ENCODE measurements at places on chromosomes 3 and 15. TPM values are rescaled to one million over a fixed set of nuclear protein-coding genes. Genes with fewer than 3 reads are reported as not detected.

- no peak for DNase-seq
Measured at GRCh38 chr3:152402695-152403451, 134.1 kb downstream of the MBNL1 start.

DNA sequence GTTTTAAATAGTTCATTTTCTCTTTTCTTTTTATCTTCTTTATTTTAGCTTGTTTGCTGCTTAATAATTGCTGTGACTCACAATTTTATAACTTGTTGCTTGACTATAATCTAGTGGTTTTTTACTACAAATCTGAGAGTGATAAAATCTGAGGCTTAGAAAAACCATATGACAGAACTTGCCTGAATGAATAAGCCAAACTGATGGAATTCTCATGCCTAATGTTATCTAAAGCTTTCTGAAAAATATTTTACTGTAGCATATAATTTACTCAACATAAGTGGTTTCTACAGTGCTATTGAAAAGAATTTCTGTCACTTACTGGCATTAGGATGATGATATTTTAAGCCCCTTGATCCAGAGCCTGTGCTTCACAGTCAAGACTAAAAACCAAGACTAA lies 175.1 kb downstream of the VGLL3 start:
- no peak for DNase-seq

GRCh38 chr3:183488343-183488742 lies 59.9 kb upstream of the MCF2L2 start:
- no peak for DNase-seq

DNA sequence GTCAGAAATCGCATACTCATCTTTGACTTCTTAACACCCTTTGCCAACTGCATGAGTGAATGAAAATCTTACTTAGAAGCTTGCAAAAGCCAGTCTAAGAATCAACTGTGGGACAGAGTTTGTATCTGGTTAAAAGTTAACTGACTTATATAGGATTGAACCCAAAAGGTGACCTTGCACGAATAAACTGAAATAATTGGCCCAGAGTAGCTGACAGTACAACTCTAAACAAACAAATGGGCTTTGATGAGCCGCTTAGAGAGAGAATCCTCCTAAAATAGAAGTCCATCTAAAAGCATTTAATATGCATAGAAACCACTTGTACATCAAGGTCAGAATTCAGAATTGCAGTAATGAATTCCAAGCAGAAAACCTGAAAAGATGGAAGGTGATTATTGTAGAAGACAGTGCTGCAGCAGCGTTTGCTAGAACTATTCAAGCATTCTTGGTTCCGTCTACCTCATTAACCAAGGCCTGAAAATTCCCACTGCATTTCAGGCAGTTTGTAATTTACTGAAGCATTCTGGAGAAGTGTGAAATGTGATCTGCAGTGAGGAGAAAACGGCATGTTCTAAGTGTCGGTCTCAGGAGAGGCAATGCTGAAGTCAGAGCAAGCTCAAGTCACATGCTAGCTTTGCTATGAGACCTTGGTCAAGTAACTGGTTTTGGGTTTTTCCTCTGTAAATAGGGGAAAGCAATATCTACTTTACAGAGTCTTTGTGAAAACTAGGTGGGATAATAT lies 103.7 kb downstream of the CADPS start:
- no peak for DNase-seq

DNA sequence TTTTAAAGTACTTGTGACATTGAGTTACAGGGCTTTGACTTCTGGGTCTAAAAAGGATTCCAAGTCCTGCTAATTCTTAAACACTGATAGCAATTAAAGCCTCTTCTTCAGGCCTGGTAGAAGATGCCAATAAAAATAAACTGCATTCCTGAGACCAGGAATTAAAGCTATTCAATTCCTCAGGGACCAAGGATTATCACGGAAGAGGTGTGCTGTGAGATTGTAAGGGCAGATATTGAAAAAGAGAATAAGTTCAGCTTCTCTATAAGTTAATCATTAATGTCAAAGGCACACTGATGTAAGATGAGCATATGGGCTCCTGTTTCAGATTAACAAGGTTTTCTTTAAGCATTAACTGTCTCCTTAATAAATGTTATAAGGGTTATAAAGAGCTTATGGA lies 611.3 kb downstream of the SI start:
- DNase-seq = no peak

DNA sequence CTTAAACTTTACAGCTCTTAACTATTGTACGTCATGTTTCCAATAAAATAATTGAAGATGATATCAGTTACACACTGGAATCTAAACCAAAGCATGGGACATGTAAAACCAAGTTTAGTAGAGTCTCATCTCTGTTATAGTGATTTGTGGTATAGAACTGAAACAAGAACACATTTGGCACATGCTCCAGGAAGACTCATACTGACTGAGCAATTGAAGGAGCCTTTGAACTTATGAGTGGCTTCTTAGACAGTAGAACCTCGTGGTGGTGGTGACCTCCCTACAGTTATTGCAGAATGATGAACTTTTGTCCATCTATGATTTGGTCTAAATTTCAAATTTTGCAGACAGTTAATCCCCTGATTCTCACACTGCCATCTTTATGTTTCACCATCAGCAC lies 729.7 kb downstream of the ROBO1 start:
- DNase-seq = no peak

DNA sequence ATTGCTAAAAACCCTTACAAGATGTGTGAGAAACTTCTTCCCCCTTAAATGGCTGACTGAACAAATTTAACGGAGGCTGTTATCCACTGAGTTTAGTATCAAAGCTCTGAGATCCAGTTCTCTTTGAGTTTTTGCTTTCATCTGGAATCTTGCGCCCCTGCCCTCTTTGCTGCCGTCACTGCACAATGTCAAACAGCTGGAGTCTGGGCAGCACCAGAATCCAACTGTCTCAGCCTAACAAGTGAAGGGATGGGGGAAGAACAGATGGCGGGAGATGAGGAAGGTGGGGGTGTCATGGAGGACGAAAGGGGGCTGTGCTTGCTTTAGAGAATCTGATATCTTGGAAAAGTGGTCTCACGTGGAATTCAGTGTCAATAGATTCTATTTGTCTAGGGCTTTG lies 7.0 kb upstream of the BOC start:
- DNase-seq = no peak

DNA sequence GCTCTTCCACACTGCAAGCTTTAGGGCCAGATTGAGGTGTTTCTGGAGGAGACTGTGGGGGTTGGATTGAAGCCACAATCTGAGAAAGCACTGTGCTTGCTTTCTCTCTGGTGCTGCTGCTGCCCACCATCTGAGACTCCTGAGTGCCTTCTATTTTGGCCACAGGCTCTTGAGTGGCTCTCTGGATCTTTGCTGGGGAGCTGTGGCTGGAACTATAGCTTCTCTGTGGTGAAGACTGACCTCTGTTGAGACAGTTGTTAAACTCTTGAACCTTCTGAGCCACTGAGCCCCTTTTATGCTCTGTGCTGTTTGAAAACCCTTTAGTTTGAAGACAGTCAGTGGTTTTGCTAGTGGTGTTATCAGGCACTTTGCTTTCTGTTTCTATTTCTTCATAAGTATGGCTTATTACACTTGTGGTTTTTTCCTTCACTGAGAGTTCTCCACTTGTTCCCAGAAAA lies 108.7 kb upstream of the TSPAN3 start:
- no peak for DNase-seq

DNA sequence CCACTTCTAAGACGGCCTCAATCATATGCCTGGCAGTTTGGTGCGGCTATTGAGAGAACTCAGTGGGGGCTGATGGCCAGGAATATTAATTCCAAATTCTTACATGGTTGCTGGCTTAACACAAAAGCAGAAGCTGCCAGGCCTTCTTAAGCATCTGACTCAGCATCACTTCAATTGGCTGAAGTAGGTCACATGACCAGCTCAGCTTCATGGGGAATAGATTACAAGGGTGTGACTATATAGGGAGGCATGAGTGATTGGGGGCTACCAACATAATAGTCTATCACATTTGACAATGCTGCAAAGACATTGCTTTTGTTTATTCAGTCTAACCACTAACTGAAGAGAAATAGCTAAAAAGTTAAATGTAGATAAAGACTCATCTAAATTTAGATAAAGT lies 101.6 kb upstream of the ANKRD28 start:
- no peak for DNase-seq

DNA sequence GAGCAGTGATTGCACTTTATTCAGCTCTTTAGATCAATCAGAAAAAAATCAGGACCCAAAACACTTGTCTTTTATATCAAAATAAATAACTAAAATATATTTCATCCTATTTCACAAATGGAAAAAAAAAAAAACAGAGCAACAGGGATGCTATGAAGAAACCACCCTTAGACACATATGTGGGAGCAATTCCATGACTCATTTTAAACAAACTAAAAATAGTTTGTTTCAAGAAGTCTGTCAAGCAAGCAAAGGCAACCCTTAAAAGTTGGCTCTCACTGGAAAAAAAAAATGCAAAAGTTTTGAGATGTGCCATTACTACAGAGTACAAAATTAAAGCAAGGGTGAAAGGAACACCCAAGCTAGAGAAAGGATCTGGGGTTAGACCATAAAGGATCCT lies 5.7 kb downstream of the ATP13A3 start:
- DNase-seq = no peak

DNA sequence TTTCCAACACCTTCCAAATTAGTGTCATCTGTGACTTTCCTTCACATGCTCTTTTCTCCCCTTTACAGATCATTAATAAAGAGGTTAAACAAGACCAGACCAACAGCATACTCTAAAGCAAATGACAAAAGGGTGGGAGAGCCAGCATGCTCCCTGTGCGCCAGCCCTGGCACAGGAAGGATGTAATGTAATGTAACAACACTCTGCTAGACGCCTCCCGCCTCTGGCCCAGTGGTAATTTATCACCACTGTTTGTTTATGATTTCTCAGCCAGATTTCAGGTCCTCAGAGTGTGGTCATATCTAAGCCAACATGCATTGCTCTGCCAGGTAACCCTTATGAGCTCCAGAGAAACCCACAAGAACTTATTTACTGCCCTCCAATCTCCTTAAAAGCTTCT lies 189.5 kb upstream of the WNT5A start:
- DNase-seq = no peak

DNA sequence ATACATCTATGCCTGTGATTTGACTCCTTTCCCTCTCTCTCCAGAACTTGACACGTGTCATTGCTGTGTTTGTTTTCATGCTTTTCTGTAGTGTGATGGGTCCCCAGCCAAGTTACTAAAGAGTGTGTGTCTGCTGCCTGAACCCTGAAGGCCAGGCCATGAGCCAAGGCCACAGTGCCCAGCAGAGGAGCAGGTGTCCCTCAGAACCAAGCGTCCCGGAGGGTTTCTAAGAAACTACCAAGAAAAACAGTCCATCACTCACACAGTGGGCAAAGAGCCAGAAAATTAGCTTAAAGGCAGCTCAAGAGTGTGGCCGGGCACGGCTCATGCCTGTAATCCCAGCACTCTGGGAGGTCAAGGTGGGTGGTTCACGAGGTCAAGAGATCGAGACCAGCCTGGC lies 35.2 kb downstream of the FBXO45 start:
- DNase-seq = no peak

DNA sequence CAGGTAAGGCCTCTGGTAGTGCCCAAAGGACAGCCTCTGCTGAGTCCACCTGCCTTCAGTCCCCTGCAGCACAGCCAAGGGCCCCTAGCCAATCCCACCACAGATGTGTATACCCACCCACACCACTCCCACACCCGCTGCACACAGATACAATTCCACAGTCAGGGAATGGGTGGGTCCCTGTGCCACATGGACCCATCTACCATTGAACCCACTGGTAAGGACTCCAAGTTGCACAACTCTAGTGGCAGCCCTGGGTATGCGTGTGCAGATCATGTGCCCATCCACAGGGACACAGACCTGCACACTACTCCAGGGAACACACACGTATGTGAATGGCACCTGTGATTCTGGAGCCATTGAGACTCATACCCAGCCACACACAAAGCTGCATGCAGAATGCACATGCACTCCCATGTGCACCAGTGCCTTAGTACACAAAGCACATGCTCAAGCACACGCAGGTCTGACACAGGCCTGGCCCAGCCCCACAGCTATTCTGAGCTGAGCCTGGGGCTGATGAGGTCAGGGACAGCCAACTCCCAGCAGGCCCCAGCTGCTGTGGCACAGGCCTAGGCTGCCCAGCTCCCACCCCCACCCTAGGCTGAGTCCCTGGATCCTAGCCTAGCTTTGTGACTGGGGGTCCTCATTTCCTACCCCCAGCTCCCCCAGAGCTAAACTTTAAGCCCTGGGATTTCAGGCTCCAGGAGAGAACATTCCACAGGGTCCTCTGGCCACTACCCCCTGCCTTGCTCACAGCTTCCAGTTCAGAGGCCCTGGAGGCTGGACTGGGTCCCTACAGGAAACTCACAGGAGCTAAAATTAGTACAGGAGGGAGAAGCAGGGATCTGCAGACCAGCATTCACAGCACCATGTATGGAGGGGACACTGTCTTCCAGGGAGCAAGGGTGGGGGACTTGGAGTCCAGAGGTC lies 2.7 kb upstream of the ALS2CL start:
- DNase-seq = no peak

DNA sequence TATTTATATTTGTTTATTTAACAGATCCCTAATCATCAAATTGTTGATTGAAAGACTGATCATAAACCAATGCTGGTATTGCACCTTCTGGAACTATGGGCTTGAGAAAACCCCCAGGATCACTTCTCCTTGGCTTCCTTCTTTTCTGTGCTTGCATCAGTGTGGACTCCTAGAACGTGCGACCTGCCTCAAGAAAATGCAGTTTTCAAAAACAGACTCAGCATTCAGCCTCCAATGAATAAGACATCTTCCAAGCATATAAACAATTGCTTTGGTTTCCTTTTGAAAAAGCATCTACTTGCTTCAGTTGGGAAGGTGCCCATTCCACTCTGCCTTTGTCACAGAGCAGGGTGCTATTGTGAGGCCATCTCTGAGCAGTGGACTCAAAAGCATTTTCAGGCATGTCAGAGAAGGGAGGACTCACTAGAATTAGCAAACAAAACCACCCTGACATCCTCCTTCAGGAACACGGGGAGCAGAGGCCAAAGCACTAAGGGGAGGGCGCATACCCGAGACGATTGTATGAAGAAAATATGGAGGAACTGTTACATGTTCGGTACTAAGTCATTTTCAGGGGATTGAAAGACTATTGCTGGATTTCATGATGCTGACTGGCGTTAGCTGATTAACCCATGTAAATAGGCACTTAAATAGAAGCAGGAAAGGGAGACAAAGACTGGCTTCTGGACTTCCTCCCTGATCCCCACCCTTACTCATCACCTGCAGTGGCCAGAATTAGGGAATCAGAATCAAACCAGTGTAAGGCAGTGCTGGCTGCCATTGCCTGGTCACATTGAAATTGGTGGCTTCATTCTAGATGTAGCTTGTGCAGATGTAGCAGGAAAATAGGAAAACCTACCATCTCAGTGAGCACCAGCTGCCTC lies 14.7 kb downstream of the THBS1 start:
- no peak for DNase-seq

Gene KCNH8
- 0.10 TPM for polyA plus RNA-seq

Gene DLL4
- 14.1 TPM for polyA plus RNA-seq

Gene NEK4
- polyA plus RNA-seq = 9.9 TPM

Measured in forelimb muscle (tissue), 1 donor.